ENCODE measurements at places on chromosomes 4 and X. TPM values are rescaled to one million over a fixed set of nuclear protein-coding genes. Genes with fewer than 3 reads are reported as not detected.

The DCHS2 gene
- 0.13 TPM for total RNA-seq

The ESX1 gene
- not detected for total RNA-seq

The SULT1B1 gene
- total RNA-seq, result 1.2 TPM

The BTK gene
- not detected for total RNA-seq

DNA sequence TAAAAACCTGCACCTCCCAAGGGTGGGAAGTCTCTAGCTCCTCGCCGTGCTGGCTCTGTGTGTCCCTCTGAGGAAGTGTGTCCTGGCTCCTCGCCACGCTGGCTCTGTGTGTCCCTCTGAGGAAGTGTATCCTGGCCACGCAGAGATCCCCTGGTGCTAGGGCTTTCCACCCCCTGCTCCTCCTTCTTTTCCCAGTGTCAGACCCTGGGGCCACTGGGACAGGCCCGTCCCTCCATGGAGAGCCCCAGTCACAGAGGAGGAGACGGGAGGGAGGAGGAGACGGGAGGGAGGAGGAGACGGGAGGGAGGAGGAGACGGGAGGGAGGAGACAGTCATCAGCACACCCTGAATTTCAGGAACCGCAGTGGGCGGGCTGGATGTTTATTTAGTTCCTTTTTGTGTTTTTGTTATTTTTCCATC lies 53.8 kb upstream of the HGFAC start:
- H3K4me3 ChIP-seq, result peak overlapping the region; percentile 62
- no peaks in the 10 kb centered on the region for H3K27me3 ChIP-seq
- H3K36me3 ChIP-seq, result no peaks in the 10 kb centered on the region
- H3K27ac ChIP-seq, result peak overlapping the region; percentile 92
- no peak for DNase-seq
- H3K4me1 ChIP-seq, result peaks cover 47% of the 10 kb centered on the region

The BMPR1B gene
- total RNA-seq, result 2.4 TPM

The UCHL1 gene
- 168 TPM for total RNA-seq

GRCh38 chr4:86223472-86223871 lies 136.4 kb downstream of the MAPK10 start:
- H3K27ac ChIP-seq, result no peak overlapping the region
- H3K4me1 ChIP-seq, result peaks cover 9% of the 10 kb centered on the region
- peaks cover 2% of the 10 kb centered on the region for H3K36me3 ChIP-seq
- no peak overlapping the region for H3K4me3 ChIP-seq
- no peaks in the 10 kb centered on the region for H3K27me3 ChIP-seq

DNA sequence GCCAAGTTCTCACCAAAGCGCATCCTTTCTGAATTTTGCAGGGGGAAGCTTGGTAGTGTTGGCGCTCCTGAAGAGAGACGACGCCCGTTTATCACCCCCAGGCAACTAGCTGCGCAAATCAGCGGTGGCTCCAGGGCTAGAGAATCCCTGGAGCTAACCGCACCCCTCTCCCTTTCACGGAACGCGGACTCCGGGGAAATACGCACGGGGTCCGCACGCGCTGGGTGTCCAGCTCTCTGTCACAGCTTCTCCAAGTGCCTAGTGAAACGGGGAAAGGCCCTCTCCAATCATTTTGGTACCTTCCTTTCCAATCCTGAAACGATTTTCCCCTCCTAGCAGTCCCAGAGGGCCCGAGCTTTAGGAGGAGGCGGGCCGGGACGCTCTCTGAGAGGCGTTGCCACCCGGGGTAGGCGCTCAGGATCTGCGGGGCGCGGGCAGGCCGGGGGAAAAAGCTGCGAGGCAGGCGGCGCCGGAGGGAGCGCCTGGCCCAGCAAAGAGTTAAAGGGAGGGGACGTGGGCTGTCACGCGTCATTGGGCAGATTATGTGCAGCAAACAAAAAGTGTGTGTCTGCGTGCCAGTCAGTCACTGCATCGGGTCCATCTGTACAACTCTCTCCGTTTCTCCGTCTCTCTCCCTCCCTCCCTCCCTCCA lies at the start of gene PRDM8:
Gene PRDM8 (plus strand): TSS at position 582 of the 652 bp plus-strand sequence. CDS start 2,578 bp downstream, outside the sequence.
- H3K27ac ChIP-seq, result no peak within 1 kb of the TSS
- peak within 1 kb of the TSS; percentile 60 for H3K4me3 ChIP-seq
- peaks cover 25% of the 10 kb centered on the region for H3K4me1 ChIP-seq
- H3K27me3 ChIP-seq, result peaks cover 93% of the 10 kb centered on the region
- H3K36me3 ChIP-seq, result no peaks in the 10 kb centered on the region

GRCh38 chrX:96997196-96997595 lies 113.5 kb downstream of the RPA4 start:
- DNase-seq, result no peak
- H3K27me3 ChIP-seq, result no peaks in the 10 kb centered on the region
- H3K4me3 ChIP-seq, result no peak overlapping the region
- no peak overlapping the region for H3K27ac ChIP-seq

The SGMS2 gene
- 17.1 TPM for total RNA-seq

DNA sequence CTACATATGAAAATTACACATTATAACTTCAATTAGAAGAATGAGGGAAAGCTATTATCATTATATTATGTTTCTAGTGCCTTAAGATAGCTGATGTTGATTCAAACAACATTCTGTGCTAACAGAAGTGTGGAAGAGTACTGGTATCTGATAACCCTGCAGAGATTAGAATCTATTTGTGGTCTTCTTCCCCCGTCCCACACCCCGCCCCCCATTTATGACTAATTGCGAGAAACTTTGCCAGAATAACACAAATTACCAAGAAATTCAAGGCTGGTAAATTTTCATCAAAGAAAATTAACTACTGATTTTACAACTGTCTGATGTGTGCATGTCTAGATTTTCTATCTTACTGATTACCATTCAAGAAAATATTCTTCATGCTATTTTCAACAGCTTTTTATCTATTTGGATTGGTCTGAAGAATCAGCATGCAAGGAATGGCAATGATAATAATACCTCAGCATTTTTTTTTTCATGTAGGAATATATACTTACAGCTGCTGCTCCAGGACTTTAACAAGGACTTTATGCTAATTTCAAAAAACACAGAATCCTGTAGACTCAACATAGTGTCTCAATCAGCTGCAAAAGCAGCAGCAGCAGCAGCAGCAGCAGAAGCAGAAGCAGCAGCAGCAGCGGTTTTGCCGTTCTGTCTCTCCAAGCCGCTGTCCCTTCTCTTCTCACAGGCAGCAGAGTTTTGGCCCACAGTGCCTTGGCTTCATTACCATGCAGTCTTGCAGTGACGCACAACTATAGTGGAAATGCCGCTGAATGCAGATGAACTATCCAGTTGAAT lies 126.7 kb downstream of the FRYL start:
- H3K27ac ChIP-seq, result peak overlapping the region; percentile 21
- H3K36me3 ChIP-seq, result no peaks in the 10 kb centered on the region
- H3K27me3 ChIP-seq, result no peaks in the 10 kb centered on the region

DNA sequence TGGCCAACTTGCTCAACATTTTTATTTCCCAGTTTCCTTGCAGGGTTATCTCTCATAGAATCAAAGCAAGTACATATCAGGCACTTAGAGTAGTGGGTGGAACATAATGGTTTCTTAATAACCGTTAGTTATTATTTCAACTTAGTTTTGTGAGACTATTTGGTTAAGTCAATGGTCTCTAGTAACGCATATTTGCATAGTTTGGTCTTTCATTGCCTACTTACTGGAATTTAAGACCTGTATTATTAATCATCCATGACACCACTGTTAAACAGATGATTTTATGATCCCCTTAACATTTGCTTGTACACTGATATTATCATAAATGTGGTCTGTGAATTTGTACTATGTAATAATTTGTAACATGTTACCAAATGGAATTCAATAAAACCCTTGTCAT lies 70.9 kb upstream of the SMIM31 start:
- peaks cover 2% of the 10 kb centered on the region for H3K27me3 ChIP-seq
- H3K36me3 ChIP-seq, result no peaks in the 10 kb centered on the region
- no peak for DNase-seq
- no peaks in the 10 kb centered on the region for H3K4me1 ChIP-seq

DNA sequence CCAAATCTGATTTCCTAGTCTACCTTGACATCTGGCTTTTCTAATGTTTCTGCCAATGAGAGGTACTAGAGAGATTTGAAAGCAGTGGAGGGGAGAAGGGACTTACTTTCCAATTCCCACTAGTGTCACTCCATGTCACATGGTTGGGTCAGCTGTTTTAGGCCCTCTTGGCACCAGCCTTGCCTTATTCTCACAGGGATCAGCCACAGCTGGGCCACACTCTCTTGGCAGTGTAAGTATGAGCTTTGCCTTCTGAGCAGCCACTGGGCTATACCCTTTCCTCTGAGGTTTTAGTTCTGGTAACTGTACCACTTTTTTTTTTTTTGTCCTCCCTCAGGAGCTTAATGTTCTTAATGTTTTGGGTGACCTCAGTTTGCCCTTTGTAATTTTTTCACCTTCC lies 10.2 kb upstream of the ADH1C start:
- H3K4me1 ChIP-seq, result peaks cover 2% of the 10 kb centered on the region
- DNase-seq, result no peak
- peaks cover 3% of the 10 kb centered on the region for H3K36me3 ChIP-seq
- no peak overlapping the region for H3K4me3 ChIP-seq

The USP53 gene
- 15.5 TPM for total RNA-seq

DNA sequence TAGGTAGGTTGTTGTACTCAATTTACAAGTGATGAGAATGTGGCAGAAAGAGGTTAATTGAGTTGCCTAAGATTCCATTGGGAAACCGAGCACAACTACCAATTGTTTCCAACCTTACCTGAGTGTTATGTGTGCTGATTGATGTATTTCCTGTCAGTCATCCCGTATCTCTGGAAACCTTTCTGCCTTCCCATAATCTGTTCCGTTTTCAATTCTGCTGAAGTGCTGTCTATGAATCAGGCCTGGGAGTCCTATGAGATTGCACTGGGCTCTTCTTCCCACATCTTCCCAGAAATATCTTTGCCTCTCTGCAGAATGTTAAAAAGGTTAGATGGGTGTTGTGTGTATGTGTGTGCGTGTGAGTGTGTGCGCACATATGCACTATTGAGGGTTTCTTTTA lies 229.5 kb upstream of the ANXA3 start:
- no peak for DNase-seq
- peaks cover 7% of the 10 kb centered on the region for H3K27me3 ChIP-seq
- no peak overlapping the region for H3K27ac ChIP-seq
- H3K4me3 ChIP-seq, result no peak overlapping the region
- no peaks in the 10 kb centered on the region for H3K4me1 ChIP-seq
- no peaks in the 10 kb centered on the region for H3K36me3 ChIP-seq

The SLC6A14 gene
- total RNA-seq, result not detected

The SPANXD gene
- not detected for total RNA-seq

DNA sequence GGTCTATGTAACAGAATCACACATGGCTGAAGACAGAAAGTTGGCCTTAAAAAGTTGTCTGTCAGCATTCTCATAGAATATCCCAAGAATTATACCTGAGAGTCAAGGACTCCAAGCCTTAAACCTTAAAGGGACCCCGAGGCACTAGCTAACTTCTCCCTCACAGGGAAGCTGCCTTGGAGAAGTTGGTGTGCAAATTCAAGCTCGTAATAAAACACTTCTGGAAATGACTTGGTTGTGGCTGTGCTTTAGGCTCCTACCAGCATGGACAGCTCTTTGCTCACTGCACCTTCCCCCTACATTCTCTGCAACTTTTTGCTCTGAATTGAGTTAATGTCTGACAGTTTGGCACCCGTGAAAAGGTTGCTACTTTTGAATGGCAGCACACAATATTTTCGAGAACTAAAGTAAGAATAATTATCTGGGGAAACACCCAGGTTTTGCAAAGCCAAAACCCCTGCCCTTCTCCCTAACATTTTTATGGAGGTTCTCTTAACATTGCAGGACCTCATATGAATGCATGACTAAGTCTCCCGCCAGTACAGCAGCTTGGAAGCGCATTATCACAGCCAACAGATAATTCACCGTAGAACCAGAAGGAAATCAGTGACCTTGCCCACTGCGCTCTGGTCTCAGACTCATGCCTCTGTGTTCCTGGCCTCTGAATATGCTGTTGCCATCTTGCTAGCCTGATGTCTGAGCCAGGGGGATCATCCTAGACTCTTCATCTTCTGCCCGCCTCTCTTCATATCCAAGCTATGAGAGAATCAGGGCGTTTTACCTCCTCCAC lies 91.0 kb downstream of the MGST2 start:
- no peaks in the 10 kb centered on the region for H3K4me1 ChIP-seq
- no peak overlapping the region for H3K27ac ChIP-seq
- H3K27me3 ChIP-seq, result peaks cover 2% of the 10 kb centered on the region
- H3K36me3 ChIP-seq, result no peaks in the 10 kb centered on the region
- no peak overlapping the region for H3K4me3 ChIP-seq

The PAGE2B gene
- total RNA-seq, result not detected

DNA sequence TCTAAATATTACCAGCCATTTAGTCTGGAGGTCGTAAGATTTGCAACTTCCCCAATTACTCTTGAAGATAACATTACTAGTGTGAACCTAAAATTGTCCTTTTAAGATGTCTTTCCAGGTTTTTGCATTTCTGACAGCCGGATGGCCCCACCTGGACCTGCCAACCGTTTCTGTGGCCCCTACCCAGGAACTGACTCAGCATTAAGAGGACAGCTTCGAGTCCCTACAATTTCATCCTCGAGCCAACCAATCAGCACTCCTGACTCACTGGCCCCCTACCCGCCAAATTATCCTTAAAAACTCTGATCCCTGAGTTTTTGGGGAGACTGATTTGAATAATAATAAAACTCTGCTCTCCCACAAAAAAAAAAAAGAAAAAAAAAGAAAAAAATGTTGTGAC lies 112.0 kb downstream of the SCLT1 start:
- H3K27ac ChIP-seq, result no peak overlapping the region
- H3K27me3 ChIP-seq, result no peaks in the 10 kb centered on the region

The KLHL13 gene
- total RNA-seq, result not detected

DNA sequence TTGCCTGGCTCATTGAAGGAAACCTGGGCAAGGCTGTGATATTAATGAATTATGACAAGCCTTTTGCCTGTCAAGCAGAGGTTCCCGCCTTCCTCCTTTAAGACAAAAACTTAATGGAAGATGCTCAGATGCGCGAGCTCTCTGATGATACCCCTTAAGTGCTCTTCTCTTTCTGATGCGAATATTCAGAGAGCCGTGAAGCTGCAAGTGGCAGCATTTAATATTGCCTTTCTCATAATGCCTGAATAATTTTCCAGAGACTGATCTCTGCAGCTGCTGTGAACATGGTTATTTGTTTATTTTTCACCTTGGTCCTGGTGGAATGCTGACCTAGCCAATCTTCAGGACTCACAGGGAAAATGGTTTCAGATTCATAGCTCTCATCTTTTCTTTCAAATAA lies 251.8 kb downstream of the TENM3 start:
- H3K36me3 ChIP-seq, result no peaks in the 10 kb centered on the region
- H3K27me3 ChIP-seq, result no peaks in the 10 kb centered on the region
- H3K4me3 ChIP-seq, result no peak overlapping the region
